ENCODE measurements at places on chromosomes 5 and 9.
A peak's percentile ranks its signal among the peaks of the same experiment; 100 is the strongest.

DNA sequence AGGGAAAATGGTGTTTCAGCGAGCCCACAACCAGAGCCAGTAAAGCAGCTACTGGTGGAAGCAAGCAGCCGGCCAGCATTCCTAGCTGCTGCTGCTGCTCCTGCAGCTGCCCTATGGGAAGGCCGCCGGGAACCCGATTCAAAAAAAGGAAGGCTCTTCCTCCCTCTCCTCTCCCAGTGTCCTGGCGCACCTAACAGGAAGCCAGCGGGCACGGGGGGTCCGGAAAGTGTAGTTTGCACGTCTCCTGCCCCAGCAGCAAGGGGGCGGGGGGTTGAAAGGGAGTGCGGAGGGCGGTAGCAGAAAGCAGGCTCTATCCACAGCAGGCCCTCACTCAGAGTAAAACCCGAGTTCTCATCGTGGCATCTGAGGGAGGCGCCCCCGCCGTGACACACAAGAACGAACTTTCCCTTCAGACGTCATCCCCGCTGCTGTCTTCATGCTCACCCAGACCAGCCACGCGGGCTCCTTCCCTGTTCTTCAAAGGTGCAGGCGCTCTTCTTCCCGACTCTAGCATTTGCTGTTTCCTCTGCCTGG, 16.5 kb downstream of the GRXCR2 start:
- peak; percentile 74 for DNase-seq

DNA sequence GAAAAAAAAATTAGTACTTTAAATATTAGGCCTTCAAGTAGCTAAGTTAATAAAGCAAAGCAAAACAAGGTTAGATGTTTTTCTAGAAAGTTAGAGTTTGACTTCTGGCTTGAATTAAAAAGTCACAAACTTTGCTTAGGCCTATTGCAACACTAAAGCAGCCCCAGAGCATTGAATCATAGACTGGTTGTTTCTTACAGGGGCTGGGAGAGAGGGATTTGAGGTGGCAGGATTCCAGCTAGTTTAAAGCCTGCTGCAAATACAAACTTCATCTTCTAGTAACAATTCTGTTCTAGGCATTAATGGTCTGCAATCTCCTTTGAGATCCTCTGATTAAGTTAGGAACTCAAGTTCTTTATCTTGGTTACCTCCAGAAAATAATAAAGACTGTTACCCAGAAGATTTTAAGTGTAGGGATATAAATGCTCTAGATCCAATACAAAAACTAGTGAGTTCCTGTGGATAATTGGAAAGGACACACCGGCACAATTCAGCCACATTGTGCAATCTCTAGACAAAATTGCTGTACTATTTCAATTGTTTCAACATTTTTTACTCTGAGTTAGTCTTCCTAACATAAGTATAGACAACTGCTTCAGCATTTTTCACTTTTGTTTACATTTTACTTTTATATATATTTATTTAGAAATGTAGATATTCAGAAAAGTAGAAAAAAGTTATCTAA, 12.6 kb downstream of the OR13C5 start:
- peak; percentile 94 for DNase-seq

DNA sequence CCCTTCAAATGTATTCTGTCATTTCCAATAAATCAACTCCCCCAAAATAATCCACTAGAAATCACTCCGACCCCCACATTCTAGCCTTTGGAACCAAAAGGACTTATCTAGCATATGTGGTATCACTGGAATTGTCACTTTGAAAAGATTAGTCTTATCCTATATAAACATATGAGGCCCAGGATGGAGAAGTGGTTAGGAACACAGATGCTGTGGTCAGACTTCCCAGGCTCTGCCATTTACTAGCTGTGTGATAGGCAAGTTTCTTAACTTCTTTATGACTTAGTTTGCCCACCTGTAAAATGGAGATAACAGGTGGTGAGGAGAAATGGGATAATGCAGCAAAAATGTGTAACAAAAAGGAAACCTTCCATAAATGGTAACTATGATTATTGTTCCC, 62.0 kb upstream of the GLRX start:
- DNase-seq: no peak

GRCh38 chr9:27586304-27586703, 13.0 kb upstream of the C9orf72 start:
- DNase-seq: no peak

GRCh38 chr9:109923471-109923760, 143.4 kb downstream of the PALM2AKAP2 start:
- no peak for DNase-seq

DNA sequence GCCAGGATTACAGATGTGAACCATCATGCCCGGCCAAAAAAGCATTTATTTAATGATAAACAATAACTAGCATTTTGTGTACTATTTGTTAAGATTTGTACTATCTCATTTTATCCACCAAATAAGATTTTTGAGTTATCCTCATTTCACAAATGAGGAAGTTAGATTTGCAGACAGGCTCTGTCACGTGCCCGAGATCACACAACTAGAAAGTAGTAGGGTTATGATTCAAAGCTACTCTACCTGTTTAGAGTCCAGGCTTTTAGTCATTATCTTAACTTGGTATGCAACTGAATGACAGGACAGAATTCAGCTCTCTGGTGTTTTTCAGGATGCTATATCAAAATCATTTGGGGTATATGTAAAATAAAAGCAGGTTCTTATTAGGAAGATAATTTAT, 20.5 kb downstream of the RANBP17 start:
- no peak for DNase-seq

- peak; percentile 67 for DNase-seq
These were observed 1.2 kb upstream of the INSL6 start for GRCh38 chr9:5186416-5187169.

- no peak for DNase-seq
These were observed 267.9 kb downstream of the CDK5RAP2 start for GRCh38 chr9:120312031-120312430.

- no peak for DNase-seq
These were observed 372.7 kb upstream of the PTGER4 start for GRCh38 chr5:40306869-40307487.

DNA sequence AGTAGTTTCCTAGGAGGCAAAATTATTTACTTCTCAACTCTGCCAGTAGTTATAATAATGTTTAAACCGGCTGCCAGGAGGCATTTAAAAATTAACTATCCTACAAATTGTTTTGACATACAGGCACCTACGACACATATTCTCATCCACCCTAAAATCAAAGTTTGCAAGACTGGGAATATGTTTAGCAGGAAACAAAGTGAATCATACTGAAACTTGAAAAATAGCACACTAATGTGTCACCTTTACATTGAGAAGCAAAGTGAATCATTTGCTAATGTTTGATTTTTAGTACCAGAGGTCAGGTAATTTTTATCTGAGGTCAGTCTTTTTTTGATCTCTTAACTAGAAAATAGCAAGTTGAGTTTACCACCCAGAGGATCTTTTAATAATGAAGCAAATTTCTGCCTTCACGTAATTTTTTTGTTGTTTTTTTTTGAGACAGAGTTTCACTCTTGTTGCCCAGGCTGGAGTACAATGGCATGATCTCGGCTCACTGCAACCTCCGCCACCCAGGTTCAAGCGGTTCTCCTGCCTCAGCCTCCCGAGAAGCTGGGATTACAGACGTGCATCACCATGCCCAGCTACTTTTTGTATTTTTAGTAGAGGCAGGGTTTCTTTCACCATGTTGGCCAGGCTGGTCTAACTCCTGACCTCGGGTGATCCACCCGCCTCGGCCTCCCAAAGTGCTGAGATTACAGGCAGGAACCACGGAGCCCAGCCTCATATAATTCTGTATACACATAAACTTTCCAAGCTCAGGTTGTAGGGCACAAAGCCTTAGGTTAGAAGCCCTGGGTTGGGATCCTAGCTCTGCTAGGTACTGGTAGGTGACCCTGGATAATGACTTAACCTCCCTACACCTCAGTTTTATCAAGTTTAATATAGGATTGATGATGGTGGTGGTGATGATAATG, 124.3 kb downstream of the UGCG start:
- DNase-seq: peak; percentile 89

- DNase-seq: peak; percentile 81
These were observed 18.5 kb upstream of the SNX2 start for GRCh38 chr5:122756264-122756911.

- DNase-seq: peak; percentile 77
These were observed 16.9 kb downstream of the DNAJC18 start for GRCh38 chr5:139422307-139422893.

DNA sequence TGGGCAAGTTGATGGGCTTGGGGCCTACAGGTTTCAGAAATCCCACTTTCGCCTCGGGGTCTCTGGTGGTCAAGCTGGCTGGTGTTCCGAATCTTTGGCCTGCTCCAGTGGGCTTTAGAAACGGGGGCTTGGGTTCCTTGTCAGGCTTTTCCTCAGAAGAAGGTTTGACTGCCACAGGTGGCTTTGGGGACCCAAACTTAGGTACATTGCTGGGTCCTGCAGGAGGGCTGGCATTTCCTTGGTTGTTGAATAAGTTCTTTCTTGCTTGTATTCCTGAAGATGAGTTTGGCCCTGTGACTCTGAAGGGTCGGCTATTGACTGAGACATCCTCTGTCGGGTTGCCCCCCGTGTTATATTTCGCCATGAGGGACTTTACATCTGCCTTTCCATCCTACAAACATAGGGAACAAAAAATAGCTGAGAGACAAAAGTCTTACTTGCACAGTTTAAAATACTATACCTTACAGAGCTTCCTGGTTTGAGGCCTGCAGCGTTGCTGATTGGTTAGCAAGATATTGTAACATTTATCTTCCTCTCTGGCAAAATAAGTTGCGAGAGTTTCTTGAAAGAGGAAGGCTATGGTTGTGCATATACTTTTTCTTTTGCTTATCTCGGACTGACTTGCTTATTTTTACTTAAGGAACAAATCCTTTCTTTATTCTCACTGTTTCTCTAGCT, 16.6 kb downstream of the FYB1 start:
- no peak for DNase-seq

- DNase-seq: no peak
These were observed 115.9 kb downstream of the CDC42SE2 start for GRCh38 chr5:131379723-131380122.

GRCh38 chr9:95073918-95074317, 243.6 kb downstream of the FANCC start:
- DNase-seq: no peak

GRCh38 chr5:58121391-58121790, 338.5 kb downstream of the PLK2 start:
- DNase-seq: no peak

GRCh38 chr9:121261107-121261460, 6.9 kb upstream of the GSN start:
- DNase-seq: peak; percentile 39

DNA sequence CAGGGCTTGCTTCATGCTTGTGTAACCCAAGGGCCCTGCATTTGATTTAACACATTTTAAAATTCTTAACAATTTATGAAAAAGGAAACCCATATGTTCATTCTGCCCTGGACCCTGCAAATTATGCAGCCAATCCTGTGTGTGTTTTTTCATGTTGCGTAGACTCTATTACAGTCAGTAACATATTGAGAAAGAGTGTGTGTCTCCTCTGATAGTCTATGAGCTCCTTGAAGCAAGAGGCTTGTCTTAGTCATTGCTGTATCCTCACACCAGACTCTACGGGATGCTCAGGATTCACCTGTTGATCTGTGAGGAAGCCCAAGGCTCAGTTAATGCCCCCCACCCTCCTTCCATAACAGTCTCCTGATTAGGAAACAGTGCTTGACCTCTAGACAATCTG, 177.3 kb upstream of the DMAC1 start:
- DNase-seq: no peak

- peak; percentile 36 for DNase-seq
These were observed 65.0 kb downstream of the FGF18 start for GRCh38 chr5:171484460-171484899.

- no peak for DNase-seq
These were observed 274.3 kb upstream of the ANKRD55 start for GRCh38 chr5:56507351-56507930.

GRCh38 chr9:114611516-114612271, 603 bp downstream of the TMEM268 start:
- DNase-seq: peak; percentile 70

GRCh38 chr5:142151436-142152383, 43.1 kb downstream of the NDFIP1 start:
- peak; percentile 83 for DNase-seq

GRCh38 chr5:116359592-116359991, 215.0 kb downstream of the SEMA6A start:
- DNase-seq: no peak

DNA sequence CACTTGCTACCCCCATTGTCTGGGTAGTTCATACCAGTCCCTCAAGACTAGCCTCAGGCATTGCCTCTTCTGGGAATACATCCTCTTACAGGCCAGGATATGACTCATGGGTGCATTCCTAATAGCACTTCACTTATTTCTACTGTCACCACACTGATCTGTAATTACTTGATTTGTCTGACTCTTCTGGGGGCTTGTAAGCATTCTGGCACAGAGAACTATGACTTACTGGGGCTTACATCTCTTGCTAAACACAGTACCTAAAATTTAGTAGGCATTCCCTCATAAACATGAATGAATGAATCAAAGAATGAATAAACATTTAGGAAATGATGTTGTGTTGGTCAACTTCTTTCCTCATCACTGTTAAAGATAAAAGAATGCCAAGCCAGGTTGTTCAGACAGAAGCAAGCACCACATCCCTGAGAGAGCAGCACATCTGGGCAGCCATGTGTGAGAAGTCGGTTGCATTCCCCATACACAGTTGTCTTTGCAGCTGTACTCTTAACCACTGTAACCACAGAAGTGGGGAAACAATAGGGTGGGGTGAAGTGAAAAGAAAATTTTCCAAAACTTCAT, 27.6 kb downstream of the IL7R start:
- DNase-seq: peak; percentile 90

GRCh38 chr9:76289042-76289441, 105.2 kb downstream of the RFK start:
- DNase-seq: no peak

- DNase-seq: no peak
These were observed 460 bp upstream of the ACO1 start for GRCh38 chr9:32384002-32384363.

GRCh38 chr5:92147798-92148197, 764.7 kb upstream of the ARRDC3 start:
- DNase-seq: no peak

- peak; percentile 32 for DNase-seq
These were observed 8.7 kb upstream of the AHRR start for GRCh38 chr5:312845-313244.

DNA sequence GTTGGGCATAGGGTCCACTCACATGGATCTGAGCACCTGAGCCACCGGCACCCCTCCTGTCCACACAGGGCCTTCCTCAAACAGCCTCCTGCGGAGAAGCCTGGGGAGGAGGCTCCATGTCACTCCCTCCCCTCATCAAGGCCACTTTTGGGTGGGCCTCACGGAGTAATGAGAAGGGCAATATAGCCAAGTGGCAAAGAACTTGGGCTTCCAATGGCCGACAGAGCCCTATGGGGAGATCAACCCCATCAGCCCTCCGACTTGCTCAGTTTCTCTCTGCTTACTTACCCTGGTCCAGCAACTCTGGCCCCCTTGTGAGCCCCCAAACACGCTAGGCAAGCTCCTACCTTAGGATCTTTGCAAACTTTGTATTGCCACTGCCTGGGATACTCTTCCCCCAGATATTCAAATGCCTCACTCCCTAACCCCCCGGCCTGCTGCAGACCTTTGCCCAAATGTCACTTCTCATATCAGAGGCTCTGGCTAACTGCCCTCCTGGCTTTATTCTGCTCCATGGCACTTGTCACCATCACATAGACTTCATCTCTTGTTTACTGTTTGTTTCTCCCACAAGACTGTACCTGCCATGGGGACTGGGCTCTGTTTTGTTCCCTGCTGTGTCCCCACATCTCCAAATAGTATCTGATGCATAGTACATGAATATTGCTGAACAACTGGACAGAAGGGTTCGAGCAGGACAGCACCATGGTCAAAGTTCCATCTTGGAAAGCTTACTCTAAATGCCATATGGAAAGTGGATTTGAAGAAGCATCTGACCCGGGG, 220.8 kb downstream of the FSTL4 start:
- DNase-seq: no peak

All from fibroblast of mammary gland (primary cell).